ENCODE measurements at places on chromosomes 6 and 20.

GRCh38 chr20:24100370-24101011 is 111.9 kb upstream of the GGTLC1 start:
- peak; percentile 32 for DNase-seq

DNA sequence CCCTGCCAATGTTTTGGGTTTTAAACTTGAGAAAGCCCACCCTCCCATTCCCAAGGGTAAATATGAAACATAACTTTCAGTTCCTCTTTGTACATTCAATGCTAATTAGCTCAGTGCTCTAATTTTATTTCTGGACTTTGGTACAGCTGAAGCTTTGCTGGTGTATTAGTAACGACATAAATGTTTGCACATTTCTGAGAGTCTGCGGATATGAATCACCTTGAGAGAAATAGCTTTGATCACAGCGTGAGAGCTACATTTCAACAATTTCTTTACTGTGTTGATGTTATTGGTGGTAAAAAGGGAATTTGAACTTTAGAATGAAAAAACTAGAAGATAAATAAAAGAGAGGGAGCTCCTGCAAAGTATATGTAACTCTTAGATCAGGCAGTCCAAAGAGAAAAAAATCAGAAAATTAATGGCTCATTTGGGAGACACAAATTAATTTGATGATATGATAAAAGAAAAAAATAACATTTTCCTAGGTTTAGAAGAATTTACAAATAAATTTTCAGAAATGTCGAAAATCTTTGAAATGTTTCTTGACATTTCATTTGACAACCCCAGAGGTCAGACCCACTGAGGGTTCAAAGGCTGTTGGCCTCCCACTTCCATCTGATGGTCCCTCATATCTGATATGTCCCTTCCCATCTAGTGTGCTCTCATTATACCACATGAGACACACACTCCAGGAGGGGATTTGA is 38.5 kb upstream of the CAP2 start:
- DNase-seq, result no peak

DNA sequence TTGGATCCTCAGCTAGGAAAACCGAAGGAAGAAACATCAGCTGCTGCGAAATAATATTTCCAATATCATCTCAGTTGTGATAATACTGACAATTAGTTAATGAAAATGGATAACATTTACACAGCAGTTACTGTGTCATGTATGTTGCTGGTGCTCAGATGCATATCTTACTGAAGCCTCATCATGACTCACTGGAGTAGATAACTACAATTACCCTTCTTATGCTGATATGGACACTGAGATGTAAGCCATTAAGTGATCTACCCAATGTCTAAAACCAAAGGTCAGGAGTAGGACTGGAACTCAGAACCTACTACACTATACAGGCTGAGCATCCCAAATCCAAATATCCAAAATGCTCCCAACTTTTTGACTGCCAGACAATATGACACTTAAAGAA is 54.7 kb upstream of the LYRM2 start:
- no peak for DNase-seq

GRCh38 chr20:62818592-62819493 is 2.0 kb downstream of the COL9A3 start:
- DNase-seq, result no peak

DNA sequence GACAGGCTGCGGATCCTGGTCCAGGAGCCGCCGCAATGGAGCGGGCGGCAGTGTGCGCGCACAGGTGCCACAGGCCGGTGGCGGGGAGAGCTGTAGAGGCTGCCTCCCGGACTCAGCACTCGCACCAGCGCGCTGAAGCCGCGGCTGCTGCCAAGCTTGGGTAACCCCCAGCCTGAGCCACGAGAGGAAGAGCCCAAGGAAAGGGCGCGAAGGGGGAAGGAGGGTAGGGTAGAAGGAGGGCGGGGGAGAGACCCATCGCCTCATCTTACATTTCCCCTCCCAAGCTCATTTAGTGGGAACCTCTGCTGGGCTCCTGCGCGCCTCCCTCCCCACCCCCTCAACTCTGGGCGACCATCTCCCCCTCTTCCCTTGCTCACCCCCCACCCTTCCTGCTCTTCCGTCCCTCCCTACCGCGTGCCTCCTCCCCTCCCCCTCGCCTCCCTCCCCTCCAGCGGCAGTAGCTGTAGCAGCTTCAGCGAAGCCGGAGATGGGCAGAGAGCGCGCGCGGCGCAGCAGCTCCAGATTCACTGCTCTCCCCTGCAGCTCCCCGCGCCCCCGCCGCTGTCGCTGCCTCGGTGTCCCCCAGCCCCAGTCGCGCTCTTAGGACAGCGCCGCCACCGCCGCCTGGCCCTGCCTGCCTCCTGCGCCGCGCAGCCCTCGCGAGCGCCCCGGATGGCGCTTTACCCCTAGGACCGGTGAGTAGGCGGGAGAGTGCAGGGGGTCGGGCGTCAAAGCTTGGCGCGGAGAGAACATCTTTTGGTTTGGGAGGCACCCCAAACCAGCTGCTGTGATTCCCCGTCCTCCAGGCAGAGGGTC is at the start of gene FUT9:
FUT9 (plus strand) TSS at position 457 of the 816 bp plus-strand sequence. CDS start 187,182 bp downstream, outside the sequence.
- no peak for DNase-seq

- no peak for DNase-seq
These were observed 59.3 kb downstream of the CDC5L start for GRCh38 chr6:44446626-44447300.

DNA sequence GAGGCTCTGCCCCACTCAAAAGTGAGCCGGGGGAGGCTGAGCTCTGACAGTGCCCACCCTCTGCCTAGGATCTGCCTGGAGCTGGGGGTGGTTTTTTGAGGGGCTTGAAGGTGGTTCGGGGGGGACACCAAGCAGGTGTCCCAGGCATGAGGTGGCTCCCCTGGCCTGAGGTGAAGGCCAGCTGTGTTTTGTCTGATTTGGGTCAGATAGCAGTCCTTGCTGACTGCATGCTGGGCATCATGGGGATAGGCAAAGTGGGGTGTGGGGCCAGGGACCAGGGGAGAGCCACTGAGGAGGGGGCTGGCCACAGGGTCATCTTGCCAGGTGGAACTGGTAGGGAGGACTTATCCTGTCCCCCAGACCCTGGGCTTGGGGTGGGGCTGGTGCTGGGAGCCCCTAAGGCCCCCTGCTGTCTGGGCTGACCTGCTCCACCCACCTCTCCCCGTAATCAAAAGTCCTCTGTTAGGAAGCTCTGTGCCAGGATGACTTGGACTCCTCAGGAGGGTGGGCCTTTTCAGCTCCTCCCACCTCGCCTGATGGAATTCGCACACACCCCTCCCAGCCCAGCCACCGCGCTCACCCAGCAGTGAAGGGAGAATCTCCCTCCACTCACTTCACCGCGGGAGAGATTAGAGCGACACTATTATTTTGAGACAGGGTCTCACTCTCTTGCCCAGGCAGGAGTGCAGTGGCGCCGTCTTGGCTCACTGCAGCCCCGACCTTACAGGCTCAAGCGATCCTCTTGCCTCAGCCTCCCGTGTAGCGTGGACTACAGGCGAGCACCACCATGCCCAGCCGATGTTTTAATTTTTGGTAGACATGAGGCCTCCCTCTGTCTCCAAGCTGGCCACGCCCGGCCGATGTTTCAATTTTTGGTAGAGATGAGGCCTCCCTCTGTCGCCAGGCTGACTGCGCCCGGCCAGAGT is 1.5 kb upstream of the COL9A3 start:
- DNase-seq, result no peak

DNA sequence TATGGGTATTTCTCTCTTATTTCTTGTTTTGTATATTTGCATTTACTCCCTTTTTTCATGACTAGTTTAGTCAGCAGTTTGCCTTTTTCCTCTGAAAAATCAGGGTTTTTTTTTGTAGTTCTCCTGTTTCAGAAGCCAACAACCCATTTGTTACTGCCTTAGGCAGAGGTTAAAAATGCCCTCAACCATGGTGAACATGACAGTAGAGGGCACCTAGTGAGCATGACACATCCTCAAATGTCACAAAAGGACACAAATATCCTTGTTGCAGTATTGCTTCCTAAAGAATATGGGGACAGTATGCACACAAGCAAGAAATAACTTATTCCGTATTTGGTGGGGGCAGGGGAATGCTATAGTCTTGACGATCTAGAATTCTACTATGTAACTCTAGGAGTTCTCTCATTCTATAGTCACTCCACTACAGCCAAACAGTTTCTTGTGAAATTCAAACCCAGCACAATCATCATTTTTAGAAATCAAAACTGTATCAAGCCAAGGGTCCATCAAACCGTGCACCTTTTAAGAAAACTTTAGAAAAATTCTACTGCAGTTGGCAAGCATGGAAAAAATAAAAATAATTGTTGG is 47.0 kb downstream of the GOPC start:
- DNase-seq, result no peak

DNA sequence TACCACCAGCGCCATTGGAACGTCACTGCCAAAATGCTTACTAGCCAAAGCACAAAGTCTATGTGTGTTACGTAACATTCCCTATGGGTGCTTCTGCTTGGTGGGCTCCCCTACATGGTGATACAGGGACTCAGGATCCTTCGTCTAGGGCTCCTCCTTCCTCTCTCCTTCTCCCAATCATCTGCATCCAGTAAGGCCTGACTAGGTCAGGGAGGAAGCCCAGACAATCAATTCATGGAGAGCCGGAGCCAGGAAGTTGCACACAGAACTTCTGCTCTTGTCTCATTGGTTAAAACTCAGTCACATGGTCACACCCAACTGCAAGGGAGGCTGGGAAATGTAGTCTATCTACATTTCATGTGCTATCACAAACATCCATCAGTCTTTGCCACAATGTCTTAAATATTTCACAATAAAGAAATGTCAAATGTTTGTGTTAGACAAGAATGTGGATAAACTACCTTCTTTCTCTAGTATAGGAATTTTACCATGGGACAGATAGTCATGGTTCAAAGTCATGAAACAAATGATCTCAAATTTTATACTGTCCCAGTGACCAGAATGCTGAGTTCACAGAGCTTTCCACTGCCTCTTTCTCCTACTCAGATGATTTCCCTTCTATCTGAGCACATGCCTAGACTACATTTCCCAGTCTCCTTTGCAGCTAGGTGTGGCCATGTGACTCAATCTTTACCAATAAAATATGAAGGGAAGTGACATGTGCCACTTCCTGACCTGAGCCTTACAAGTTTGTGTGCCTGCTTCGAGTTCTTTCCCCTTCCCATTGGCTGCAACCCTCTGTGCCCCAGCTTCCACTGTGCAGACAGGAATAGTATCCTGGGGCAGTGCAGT is 9.3 kb upstream of the KCNK15 start:
- no peak for DNase-seq

DNA sequence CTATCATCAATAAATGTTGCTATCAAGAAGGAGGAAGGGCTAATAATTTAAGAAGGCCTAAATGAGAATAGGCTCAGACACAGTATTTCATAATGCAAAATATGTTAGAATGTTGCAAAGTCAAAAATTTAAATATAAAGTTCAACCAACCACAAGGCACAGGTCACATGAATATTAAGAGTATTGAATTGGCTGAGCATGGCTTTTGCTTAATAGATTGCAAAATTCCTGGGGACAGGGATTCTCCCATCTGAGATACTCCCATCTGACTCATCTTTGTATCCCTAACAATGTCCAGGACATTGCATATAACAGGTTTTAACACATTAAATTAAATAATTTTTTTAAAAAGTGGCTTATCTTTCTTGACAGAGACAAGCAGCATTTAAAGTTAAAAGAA is 32.9 kb upstream of the UTRN start:
- DNase-seq, result no peak

- no peak for DNase-seq
These were observed 38.7 kb upstream of the PPP1R3G start for GRCh38 chr6:5046430-5046829.

DNA sequence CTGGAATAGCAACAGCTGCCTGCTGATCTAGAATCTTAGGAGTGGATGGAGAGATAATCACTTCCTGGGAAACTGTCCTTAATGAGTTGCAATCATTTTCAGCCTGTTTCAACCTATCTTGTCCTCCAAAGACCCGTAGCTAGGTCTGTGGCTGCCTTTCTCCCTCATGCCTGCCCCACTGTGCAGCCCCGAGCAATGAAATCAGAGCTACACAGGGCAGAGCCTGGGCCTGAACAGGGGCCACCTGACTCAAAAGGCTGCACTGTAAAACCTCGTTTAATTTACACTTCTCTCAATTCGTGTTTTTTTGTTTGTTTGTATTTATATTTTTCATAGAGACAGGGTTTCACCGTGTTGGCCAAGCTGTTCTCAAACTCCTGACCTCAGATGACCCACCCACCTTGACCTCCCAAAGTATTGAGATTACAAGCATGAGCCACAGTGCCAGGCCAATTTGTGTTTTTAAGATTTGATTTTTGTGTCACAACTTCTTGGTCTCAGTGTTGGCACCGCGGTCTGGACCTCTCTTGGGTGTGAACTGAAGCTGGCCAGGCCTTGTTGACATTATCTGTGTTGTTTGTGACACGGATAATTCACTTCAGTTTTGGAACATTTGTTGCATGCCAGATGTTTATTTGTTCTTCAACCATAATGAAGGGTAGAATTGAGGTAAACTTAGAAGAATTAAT is 21.5 kb downstream of the GGTLC1 start:
- no peak for DNase-seq

- DNase-seq, result no peak
These were observed 465.2 kb downstream of the TFAP2B start for GRCh38 chr6:51283723-51284355.

GRCh38 chr20:24868396-24868927 is 80.6 kb upstream of the CST7 start:
- DNase-seq, result no peak

DNA sequence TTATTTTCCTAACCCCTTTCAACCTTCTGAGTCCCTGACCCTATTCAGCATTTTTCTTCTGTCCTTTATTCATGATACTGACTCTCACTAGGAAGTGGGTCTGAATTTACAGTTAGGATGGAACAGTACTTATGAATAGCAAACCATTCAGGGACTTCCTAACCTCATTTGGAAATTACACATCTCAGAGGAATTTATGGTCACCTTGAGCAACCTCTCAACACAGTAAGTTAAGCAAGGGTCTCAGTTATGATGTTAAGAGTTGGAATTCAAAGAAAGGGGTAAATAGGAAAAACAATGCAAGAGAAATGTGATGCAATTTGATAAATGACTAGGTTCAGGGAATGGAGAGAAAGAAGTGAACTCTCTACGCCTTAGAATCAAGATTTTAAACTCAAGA is 97.3 kb downstream of the GPR6 start:
- DNase-seq, result no peak

DNA sequence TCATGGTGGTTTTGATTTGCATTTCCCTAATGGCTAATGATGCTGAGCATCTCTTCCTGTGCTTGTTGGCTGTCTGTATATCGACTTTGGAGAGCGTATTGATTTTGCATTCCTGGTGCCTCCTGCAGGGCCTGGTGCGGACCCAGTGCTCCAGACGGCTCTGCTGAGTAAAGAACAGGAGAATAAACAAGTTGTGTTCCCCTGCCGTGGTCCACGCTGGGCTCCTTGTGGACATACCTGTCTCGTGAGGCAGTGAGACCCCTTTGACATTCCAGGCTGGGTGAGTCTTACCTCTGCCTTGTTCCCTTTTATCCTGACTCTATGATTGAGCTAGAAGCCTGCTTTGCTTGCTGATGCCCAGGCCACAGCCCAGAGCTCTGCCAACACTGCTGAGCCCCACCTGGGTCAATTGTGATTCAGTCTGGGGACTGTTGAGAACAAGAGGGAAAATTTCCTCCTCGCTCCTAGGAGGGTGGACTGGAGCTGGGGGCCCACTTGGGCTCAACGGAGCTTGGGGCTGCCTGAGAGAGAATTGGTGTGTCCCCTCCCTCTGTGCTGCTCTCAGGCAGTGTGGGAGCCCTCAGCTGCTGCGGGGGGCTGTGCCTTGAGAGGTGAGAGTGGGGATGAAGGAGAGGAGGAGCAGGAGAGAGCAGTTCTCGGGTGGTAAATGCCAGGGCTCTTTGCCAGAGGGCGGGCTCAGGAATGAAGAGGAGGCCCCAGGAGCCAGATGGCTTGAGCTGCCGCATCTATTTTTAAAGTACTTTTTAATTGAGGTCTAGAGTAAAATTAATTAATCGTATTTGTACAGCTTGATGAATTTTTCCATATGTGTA is 43.7 kb upstream of the PMEPA1 start:
- no peak for DNase-seq

- DNase-seq, result no peak
These were observed 737.4 kb downstream of the KIF16B start for GRCh38 chr20:15835811-15836210.

All from stimulated activated CD8-positive, alpha-beta memory T cell treated with anti-CD3 and anti-CD28 coated beads, Interleukin-4, amount 100 ng/mL, for 1 hour (primary cell).